Naive thymus-derived CD8-positive, alpha-beta T cell (primary cell): ENCODE measurements at places on chromosomes 5 and 9. TPM values are rescaled to one million over a fixed set of nuclear protein-coding genes. Genes with fewer than 3 reads are reported as not detected.
A peak's percentile ranks its signal among the peaks of the same experiment; 100 is the strongest.

Gene DENND4C
- total RNA-seq: 74.4 TPM

- no peak for DNase-seq
- H3K4me3 ChIP-seq: no peak overlapping the region
- no peak overlapping the region for H3K27ac ChIP-seq
- peaks cover 23% of the 10 kb centered on the region for H3K27me3 ChIP-seq
- no peaks in the 10 kb centered on the region for H3K4me1 ChIP-seq
These were observed 21.3 kb downstream of the FGF1 start for GRCh38 chr5:142664636-142665035.

- DNase-seq: no peak
- H3K36me3 ChIP-seq: peaks cover 11% of the 10 kb centered on the region
- H3K4me1 ChIP-seq: peaks cover 73% of the 10 kb centered on the region
- H3K27ac ChIP-seq: no peak overlapping the region
- H3K4me3 ChIP-seq: no peak overlapping the region
These were observed 121.2 kb downstream of the TLE4 start for GRCh38 chr9:79692857-79693571.

- H3K4me1 ChIP-seq: no peaks in the 10 kb centered on the region
- DNase-seq: no peak
- H3K27ac ChIP-seq: no peak overlapping the region
- peaks cover 5% of the 10 kb centered on the region for H3K27me3 ChIP-seq
- H3K4me3 ChIP-seq: no peak overlapping the region
These were observed 10.3 kb downstream of the RHOBTB3 start for GRCh38 chr5:95741458-95741857.

DNA sequence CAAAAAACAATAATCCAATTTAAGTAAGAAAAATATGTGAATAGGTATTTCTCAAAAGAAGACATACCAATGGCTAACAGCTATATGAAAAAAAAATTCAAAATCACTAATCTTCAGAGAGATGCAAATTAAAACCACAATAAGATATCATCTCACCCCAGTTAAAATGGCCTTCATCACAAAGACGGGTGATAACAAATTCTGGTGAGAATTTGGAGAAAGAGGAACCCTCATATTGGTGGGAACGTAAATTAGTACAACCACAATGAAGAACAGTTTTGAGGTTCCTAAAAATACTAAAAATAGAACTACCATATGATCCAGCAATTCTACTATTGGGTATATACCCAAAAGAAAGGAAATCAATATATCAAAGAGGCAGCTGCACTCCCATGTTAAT, 94.3 kb downstream of the TMEM167A start:
- no peak for DNase-seq
- no peaks in the 10 kb centered on the region for H3K4me1 ChIP-seq
- H3K27ac ChIP-seq: no peak overlapping the region
- H3K27me3 ChIP-seq: peaks cover 13% of the 10 kb centered on the region

DNA sequence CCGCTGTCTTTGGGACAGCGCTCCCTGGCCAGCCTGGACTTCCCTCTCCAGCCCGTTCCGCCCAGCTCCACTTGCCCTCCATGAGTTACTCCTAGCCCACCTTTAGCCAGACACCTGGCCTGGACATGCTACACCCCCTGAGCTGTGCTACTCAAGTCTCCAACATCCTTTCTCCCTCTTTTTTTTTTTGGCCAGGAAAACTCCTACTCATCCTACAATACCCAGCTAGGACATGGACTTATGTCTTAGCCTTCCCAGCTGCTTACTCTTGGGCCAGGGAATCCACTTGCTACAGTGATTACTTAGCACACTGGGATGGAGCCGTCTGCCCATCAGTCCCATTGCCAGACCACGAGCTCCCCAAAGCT, 92.7 kb upstream of the PHYKPL start:
- DNase-seq: no peak
- H3K4me3 ChIP-seq: no peak overlapping the region
- H3K27ac ChIP-seq: no peak overlapping the region
- peaks cover 5% of the 10 kb centered on the region for H3K4me1 ChIP-seq
- H3K27me3 ChIP-seq: peaks cover 3% of the 10 kb centered on the region

Gene ADGRD2
- not detected for total RNA-seq

GRCh38 chr9:98214811-98215210, 22.4 kb upstream of the CORO2A start:
- H3K27me3 ChIP-seq: no peaks in the 10 kb centered on the region
- no peak for DNase-seq
- no peak overlapping the region for H3K4me3 ChIP-seq
- H3K27ac ChIP-seq: no peak overlapping the region

GRCh38 chr5:5702934-5703333, 280.5 kb downstream of the ICE1 start:
- H3K4me1 ChIP-seq: no peaks in the 10 kb centered on the region
- H3K27me3 ChIP-seq: peaks cover 26% of the 10 kb centered on the region
- H3K27ac ChIP-seq: no peak overlapping the region
- no peak overlapping the region for H3K4me3 ChIP-seq
- DNase-seq: no peak

DNA sequence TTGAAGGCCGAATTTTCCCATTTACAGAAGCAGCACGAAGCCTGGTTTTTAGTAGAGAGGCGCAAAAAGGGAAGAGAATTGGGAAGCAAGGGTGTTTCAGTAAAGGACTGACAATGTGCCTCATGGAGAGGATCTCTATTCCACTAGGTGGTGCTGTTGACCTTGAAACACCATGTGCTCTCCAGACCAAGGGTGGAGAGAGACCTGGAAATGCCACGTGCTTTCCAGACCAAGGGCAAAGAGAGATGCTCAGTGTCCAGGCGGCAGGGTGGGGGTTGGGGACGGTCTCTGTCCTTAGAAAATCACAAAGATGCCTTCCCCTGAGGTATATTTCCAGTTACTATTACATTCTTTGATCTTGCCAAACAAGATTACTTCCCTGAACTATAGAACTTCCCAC, 425.3 kb downstream of the CSNK1G3 start:
- no peaks in the 10 kb centered on the region for H3K27me3 ChIP-seq
- peak; percentile 5 for DNase-seq
- H3K4me1 ChIP-seq: no peaks in the 10 kb centered on the region
- H3K27ac ChIP-seq: no peak overlapping the region

DNA sequence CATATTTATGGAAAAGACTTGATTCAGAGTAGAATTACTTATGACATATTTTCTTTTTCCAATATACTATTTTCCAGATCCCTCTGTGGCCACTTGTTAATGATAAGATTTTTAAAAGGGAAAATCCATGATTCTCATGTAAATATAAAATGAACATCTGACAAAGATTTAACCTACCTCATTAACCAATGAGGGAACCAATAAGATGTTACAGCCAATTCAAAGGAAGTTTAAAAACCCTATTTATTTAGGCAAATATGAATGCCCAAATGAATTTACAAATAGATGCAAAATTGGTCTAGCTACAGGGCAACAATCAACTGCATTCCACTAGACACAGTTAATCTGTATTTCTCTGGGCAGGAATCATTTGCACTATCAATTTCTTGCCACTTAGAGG, 226.8 kb downstream of the ADAMTSL1 start:
- DNase-seq: no peak
- H3K27ac ChIP-seq: no peak overlapping the region
- H3K27me3 ChIP-seq: peaks cover 7% of the 10 kb centered on the region
- H3K4me3 ChIP-seq: no peak overlapping the region
- no peaks in the 10 kb centered on the region for H3K4me1 ChIP-seq

- DNase-seq: no peak
- no peak overlapping the region for H3K27ac ChIP-seq
- no peaks in the 10 kb centered on the region for H3K27me3 ChIP-seq
- H3K36me3 ChIP-seq: no peaks in the 10 kb centered on the region
These were observed 81.3 kb upstream of the PRR16 start for GRCh38 chr5:120382833-120383232.

Gene PRDM9
- not detected for total RNA-seq

Gene FOXD4L4
- total RNA-seq: 0.42 TPM

DNA sequence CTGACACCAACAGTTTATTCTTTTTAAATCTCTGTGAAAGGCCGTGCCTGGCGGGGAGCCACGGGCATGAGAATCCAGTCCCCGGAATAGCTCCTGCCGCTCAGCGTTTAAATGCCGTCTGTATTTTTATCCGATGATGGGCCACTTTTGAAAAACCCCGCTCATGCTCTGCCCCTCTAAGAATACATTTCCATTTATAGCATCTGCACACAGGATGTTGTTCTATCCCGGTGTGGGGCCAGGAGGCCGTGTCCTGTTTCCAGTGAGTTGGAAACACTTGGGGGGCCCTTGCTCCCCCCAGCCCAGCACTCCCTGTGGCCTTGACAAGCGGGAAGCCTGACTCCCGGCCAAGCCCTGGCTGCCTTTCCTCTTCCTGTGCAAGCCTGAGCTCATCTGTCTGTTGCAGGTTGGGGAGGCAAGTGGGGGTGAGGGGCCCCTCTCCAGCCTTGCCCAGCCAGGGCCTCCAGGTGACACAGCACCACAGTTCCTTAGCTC, 39.0 kb downstream of the ERGIC1 start:
- no peak for DNase-seq
- no peak overlapping the region for H3K27ac ChIP-seq
- no peaks in the 10 kb centered on the region for H3K36me3 ChIP-seq
- peaks cover 38% of the 10 kb centered on the region for H3K4me1 ChIP-seq
- no peaks in the 10 kb centered on the region for H3K27me3 ChIP-seq

Gene GADD45G
- 3.7 TPM for total RNA-seq

Gene DAP
- total RNA-seq: 31.0 TPM

Gene CENPK
- total RNA-seq: 71.0 TPM

GRCh38 chr9:107737610-107737986, 248.0 kb upstream of the KLF4 start:
- H3K27ac ChIP-seq: no peak overlapping the region
- H3K4me1 ChIP-seq: no peaks in the 10 kb centered on the region

Gene PCDHB6
- total RNA-seq: not detected
